ENCODE measurements at places on chromosomes 7 and 10. TPM values are rescaled to one million over a fixed set of nuclear protein-coding genes. Genes with fewer than 3 reads are reported as not detected.

NOS3 gene
- total RNA-seq = 0.17 TPM

TMEM26 gene
- total RNA-seq = 2.5 TPM

OR6V1 gene
- total RNA-seq = not detected

FAM13C gene
- total RNA-seq = 5.7 TPM

ADCYAP1R1 gene
- total RNA-seq = not detected

CCDC136 gene
- 18.1 TPM for total RNA-seq

CHCHD3 gene
- total RNA-seq = 66.8 TPM

PAPOLB gene
- under 0.01 TPM for total RNA-seq

FGL2 gene
- total RNA-seq = 170 TPM

FAM237B gene
- total RNA-seq = not detected

SEMA3E gene
- total RNA-seq = 0.79 TPM

All from bronchial smooth muscle cell (primary cell).